ENCODE measurements at places on chromosomes 2 and 18.
A peak's percentile ranks its signal among the peaks of the same experiment; 100 is the strongest.

DNA sequence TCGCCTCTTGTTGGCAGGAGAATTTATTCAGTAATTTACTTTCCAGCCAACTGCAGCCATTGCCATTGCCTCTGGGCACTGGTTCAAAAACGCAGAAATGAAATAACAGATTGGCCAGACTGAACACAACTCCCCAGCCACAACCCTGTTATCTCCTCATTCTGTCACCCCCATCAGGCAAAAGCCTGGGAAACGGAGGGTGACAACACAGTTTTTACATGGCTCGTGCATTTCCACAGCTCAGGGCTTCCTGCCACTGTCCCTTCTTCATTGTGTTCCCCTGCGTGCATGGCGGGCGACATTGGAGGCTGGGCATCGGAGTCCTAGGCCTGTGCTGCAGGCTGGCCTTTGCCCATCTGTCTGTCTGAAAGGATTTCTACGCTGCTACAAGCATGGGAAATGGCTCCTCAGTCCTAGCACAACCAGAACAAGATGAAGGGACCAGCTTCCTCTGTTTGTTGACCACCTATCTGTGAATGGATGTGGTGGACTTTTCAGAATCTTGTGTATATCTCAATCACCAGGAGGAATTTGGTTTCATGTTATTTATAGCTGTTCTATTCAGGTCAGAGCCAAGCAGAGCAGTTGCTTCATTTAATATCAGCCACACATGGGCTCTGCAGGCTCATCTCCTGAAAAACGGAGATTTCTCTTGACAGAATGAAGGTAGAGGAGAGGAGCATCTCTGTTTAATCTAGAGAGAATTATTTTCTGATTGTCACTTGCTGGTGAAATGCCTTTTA, 107.0 kb downstream of the MGAT5 start:
- no peaks in the 10 kb centered on the region for H3K36me3 ChIP-seq
- DNase-seq, result no peak
- H3K4me3 ChIP-seq, result no peak overlapping the region
- no peaks in the 10 kb centered on the region for H3K27me3 ChIP-seq

- no peak overlapping the region for H3K4me3 ChIP-seq
- H3K36me3 ChIP-seq, result no peaks in the 10 kb centered on the region
- peak; percentile 12 for DNase-seq
- no peak overlapping the region for H3K27ac ChIP-seq
- H3K4me1 ChIP-seq, result no peaks in the 10 kb centered on the region
Measured at GRCh38 chr2:23015651-23016200, 369.3 kb upstream of the KLHL29 start.

GRCh38 chr2:73746015-73746876, 9.1 kb upstream of the TPRKB start:
- H3K27me3 ChIP-seq, result no peaks in the 10 kb centered on the region
- no peak overlapping the region for H3K27ac ChIP-seq
- H3K4me3 ChIP-seq, result no peak overlapping the region
- DNase-seq, result no peak
- H3K4me1 ChIP-seq, result no peaks in the 10 kb centered on the region
- no peaks in the 10 kb centered on the region for H3K36me3 ChIP-seq

- no peaks in the 10 kb centered on the region for H3K36me3 ChIP-seq
- H3K4me3 ChIP-seq, result peak overlapping the region; percentile 55
- H3K4me1 ChIP-seq, result peaks cover 9% of the 10 kb centered on the region
- DNase-seq, result peak; percentile 87
Measured at GRCh38 chr2:218995972-218996711, 2.9 kb upstream of the CRYBA2 start.

DNA sequence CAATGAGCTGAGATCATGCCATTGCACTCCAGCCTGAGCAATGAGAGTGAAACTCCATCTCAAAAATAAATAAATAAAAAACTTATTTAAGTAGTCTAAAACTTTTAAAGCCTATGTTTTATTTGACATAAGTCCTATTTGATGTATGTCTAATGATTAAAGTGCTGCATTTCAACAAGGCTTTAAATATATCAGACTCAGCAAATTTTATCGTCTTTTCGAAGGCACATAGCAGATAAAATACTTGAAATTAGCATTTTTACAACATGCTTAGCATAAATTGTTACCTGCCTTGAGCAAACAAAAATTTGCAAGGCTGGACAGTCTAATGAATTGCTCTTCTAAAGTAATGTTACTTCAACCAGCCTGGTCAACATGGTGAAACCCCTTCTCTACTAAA, 85.9 kb downstream of the PRKRA start:
- no peaks in the 10 kb centered on the region for H3K27me3 ChIP-seq
- no peak overlapping the region for H3K27ac ChIP-seq
- peaks cover 9% of the 10 kb centered on the region for H3K4me1 ChIP-seq
- H3K4me3 ChIP-seq, result no peak overlapping the region
- DNase-seq, result no peak

GRCh38 chr2:183455056-183455455, 330.8 kb downstream of the NUP35 start:
- H3K36me3 ChIP-seq, result no peaks in the 10 kb centered on the region
- DNase-seq, result no peak
- no peaks in the 10 kb centered on the region for H3K4me1 ChIP-seq

DNA sequence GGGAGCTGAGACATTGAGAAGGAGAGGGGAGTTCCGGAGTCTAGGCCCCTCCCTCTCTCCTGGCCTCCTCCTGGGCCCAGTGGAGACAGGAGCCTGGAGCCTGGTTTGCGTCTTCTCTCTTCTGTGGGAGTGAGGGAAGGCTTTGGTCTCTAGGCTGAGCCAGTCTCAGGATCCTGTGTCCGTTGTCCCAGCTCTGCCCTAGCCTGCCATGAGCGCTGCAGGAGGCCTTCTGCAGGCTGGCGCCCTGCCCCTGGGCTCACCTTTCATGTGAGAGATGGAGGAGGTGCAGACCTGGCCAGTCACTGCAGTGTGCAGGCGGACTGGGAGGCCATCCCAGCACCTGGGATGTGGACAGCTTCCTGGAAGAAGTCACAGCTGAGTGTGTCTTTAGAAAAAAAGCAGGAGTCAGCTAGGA, 8.7 kb downstream of the IMPA2 start:
- DNase-seq, result peak; percentile 70
- H3K4me3 ChIP-seq, result no peak overlapping the region
- peaks cover 13% of the 10 kb centered on the region for H3K4me1 ChIP-seq
- H3K36me3 ChIP-seq, result no peaks in the 10 kb centered on the region

GRCh38 chr18:66872277-66872676, 268.4 kb upstream of the CDH19 start:
- H3K27ac ChIP-seq, result no peak overlapping the region
- no peaks in the 10 kb centered on the region for H3K36me3 ChIP-seq
- DNase-seq, result no peak
- no peak overlapping the region for H3K4me3 ChIP-seq

DNA sequence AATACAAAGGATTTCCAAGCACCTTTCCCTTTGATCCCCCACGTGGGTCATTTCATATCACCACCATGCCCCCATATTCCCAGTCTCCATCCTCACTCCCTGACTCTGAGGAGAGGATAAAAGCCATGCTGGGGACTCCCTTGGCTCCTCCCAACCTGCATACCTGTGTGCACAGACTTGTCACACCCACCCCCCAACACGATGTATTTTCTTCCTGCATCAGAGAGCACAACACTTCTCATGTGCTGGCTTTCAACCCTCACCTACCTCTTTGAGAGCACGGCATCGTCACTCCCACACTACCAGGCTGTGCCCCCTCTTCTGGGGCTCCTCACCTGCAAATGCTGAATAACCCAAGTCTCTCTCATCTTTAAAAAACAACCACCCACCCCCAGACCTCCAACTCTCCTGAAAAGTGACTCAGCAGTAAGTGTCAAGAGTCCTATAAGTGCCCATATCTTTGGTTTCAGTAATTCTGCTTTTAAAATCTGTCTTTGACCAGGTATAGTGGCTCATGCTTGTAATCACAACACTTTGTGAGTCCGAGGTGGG, 53.1 kb downstream of the AP1S3 start:
- H3K4me3 ChIP-seq, result no peak overlapping the region
- H3K36me3 ChIP-seq, result no peaks in the 10 kb centered on the region
- DNase-seq, result no peak
- no peaks in the 10 kb centered on the region for H3K4me1 ChIP-seq
- H3K27ac ChIP-seq, result no peak overlapping the region

DNA sequence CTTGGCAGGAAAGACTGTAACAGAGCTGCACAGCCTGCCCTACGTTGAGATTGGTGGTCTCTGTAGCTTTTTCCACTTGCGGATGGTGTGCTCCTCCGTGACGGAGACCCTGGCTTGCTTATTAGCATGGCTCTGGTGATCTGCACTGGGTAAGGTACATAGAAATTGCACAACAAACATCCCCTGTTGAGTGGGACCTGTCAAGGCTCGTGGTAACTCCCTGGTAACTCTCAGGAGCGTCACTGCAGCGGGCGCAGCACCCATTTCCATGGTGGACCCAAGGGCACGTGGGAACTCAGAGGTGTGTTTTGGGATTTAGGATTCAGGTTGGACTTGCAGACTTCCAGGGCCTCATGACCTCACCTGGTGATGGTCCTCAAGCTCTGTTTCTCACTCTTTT, 1.1 kb downstream of the TRAF3IP1 start:
- DNase-seq, result no peak
- peak overlapping the region; percentile 61 for H3K4me3 ChIP-seq
- H3K4me1 ChIP-seq, result peaks cover 19% of the 10 kb centered on the region
- H3K27me3 ChIP-seq, result no peaks in the 10 kb centered on the region
- no peak overlapping the region for H3K27ac ChIP-seq
- H3K36me3 ChIP-seq, result no peaks in the 10 kb centered on the region

Data from PC-9 (cell line).